Kidney epithelial cell (primary cell): ENCODE measurements at places on chromosomes 6 and 20. TPM values are rescaled to one million over a fixed set of nuclear protein-coding genes. Genes with fewer than 3 reads are reported as not detected.

VARS1 gene
- total RNA-seq = 165 and 181 TPM in 2 replicates

DDO gene
- 0.07 and 0.29 TPM in 2 replicates for total RNA-seq

MTO1 gene
- 27.5 and 34.9 TPM in 2 replicates for total RNA-seq

MOXD1 gene
- 20.3 and 22.6 TPM in 2 replicates for total RNA-seq

ZNF165 gene
- 15.4 and 16.8 TPM in 2 replicates for total RNA-seq

MCHR2 gene
- not detected in 2 replicates for total RNA-seq

ZNF184 gene
- 5.8 and 6.0 TPM in 2 replicates for total RNA-seq

CAP2 gene
- 8.5 and 10.3 TPM in 2 replicates for total RNA-seq

TNNC2 gene
- total RNA-seq = not detected in 2 replicates

FRMD1 gene
- total RNA-seq = not detected in 2 replicates

MEI4 gene
- total RNA-seq = 0.21 TPM in 1 of 2 replicates, not detected in the other

ANKRD6 gene
- 10.0 and 15.4 TPM in 2 replicates for total RNA-seq

KIF25 gene
- total RNA-seq = not detected in 2 replicates

SPTLC3 gene
- total RNA-seq = 0.89 and 1.2 TPM in 2 replicates

IMPG1 gene
- not detected in 2 replicates for total RNA-seq

NOTCH4 gene
- total RNA-seq = 2.4 and 2.9 TPM in 2 replicates

RAD21L1 gene
- not detected in 2 replicates for total RNA-seq

TMEM200A gene
- 17.1 and 20.0 TPM in 2 replicates for total RNA-seq

PRICKLE4 gene
- not detected in 2 replicates for total RNA-seq

TOX2 gene
- total RNA-seq = 5.9 and 7.3 TPM in 2 replicates

ATP6V1G2 gene
- 0.67 and 2.7 TPM in 2 replicates for total RNA-seq

TCP11 gene
- 0.41 TPM in 1 of 2 replicates, not detected in the other for total RNA-seq
